ENCODE measurements at places on chromosomes 2 and 18. TPM values are rescaled to one million over a fixed set of nuclear protein-coding genes. Genes with fewer than 3 reads are reported as not detected.

DNA sequence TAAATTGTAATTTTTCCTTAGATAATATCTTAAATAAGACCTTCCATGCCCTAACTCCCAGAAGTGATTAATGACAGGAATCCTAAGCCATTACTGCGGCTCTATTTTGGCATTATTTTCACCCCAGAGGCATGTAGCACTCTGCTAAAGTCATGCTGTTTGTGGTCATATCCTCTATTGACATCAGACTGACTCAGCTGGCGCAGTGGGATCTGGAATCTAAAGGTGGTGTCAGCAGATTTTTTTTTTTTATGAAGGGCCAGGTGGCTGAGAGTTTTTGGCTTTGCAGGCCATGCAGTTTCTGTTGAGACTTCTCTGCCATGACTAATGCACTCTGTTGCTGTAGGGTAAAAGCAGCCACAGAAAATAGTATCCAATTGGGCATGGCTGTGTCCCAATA, 64.1 kb upstream of the ACVR1C start:
- H3K27me3 ChIP-seq: no peaks in the 10 kb centered on the region
- no peak for DNase-seq
- no peak overlapping the region for H3K27ac ChIP-seq
- H3K4me3 ChIP-seq: no peak overlapping the region
- no peaks in the 10 kb centered on the region for H3K36me3 ChIP-seq

The NT5C1B gene
- not detected for total RNA-seq

DNA sequence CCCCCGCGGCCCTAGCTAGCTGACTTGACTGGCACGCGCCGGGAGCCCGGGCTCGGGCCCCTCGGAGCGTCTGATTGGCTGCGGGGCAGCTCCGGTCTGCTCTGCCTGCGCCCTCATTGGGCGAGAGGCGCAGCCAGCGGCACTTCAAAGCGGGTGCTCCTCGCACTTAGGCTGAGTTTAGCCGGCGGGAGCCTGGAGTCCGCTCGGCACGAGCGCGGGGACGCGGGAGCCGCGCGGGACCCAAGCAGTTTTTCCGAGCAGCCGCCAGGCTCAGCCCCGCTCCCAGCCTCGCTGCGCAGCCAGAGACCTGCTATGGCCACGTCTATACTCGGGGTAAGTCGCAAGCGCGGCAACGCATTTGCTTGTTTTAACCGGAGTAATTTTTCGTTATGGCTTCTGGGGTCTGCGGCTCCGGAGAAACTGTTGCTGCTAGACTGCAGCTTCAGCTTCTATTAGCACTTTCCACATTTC, at the start of gene SP9:
Gene SP9 (plus strand): TSS at position 174 of the 471 bp plus-strand sequence. CDS start 139 bp downstream, at position 313.
- no peaks in the 10 kb centered on the region for H3K36me3 ChIP-seq
- H3K27me3 ChIP-seq: peaks cover 87% of the 10 kb centered on the region
- H3K4me1 ChIP-seq: peaks cover 37% of the 10 kb centered on the region
- peak; percentile 56 for DNase-seq
- peak within 1 kb of the TSS; percentile 59 for H3K4me3 ChIP-seq

GRCh38 chr2:53104263-53104662, 663.3 kb upstream of the CHAC2 start:
- no peaks in the 10 kb centered on the region for H3K27me3 ChIP-seq
- no peak overlapping the region for H3K4me3 ChIP-seq
- no peak overlapping the region for H3K27ac ChIP-seq
- H3K36me3 ChIP-seq: no peaks in the 10 kb centered on the region
- no peaks in the 10 kb centered on the region for H3K4me1 ChIP-seq

The AQP12A gene
- not detected for total RNA-seq

GRCh38 chr18:76233876-76234675, 261.0 kb downstream of the ZNF516 start:
- no peak for DNase-seq
- H3K27ac ChIP-seq: no peak overlapping the region
- H3K36me3 ChIP-seq: no peaks in the 10 kb centered on the region
- peaks cover 15% of the 10 kb centered on the region for H3K27me3 ChIP-seq

The LYPD6B gene
- total RNA-seq: not detected

- H3K4me3 ChIP-seq: no peak overlapping the region
- H3K27me3 ChIP-seq: peaks cover 59% of the 10 kb centered on the region
- no peak for DNase-seq
- no peak overlapping the region for H3K27ac ChIP-seq
Observed at GRCh38 chr2:1990724-1991123, 246.4 kb upstream of the PXDN start.

DNA sequence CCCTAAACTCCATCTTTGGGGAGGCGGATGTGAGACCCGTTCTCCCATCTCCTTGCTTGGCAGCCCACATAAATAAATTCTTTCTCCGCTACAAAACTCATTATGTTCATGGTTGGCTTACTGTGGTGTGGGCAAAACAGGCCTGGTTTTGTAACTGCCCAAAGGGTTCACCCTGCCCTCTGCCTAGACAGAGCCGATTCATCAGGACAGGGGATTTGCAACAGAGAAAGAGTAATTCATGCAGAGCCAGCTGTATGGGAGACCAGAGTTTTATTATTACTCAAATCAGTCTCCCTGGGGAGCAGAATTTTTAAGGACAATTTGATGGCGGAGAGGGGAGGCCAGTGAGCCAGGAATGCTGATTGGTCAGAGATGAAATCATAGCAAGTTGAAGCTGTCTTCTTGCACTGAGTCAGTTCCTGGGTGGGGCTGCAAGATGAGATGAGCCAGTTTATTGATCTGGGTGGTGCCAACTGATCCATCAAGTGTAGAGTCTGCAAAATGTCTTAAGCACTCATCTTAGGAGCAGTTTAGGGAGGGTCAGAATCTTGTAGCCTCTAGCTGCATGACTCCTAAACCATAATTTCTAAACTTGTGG, 8.4 kb upstream of the RNF125 start:
- H3K27me3 ChIP-seq: no peaks in the 10 kb centered on the region
- H3K36me3 ChIP-seq: no peaks in the 10 kb centered on the region
- H3K4me1 ChIP-seq: peaks cover 5% of the 10 kb centered on the region
- H3K27ac ChIP-seq: no peak overlapping the region
- no peak for DNase-seq

DNA sequence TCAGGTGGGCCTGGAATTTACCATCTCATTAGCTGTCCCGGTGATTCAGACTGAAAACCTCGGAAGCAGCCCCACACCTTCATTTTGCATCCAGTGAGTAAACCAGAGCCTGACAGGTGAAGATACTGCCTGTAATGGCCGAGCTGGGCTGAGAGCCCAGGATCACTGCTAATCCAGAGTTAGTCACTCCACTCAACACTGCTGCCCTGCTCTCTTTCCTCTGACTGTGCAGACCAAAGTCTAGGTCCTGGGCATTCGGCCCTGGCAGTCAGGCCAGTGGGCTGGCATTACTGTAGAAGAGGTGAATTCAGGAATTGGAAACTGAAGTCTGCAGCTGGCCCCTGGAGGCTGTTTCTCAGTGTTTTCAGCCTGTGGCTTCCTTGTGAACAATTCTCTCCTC, 44.3 kb downstream of the TMEM17 start:
- H3K36me3 ChIP-seq: no peaks in the 10 kb centered on the region
- no peak overlapping the region for H3K27ac ChIP-seq
- H3K27me3 ChIP-seq: peaks cover 6% of the 10 kb centered on the region
- H3K4me3 ChIP-seq: no peak overlapping the region
- H3K4me1 ChIP-seq: peaks cover 2% of the 10 kb centered on the region
- no peak for DNase-seq

GRCh38 chr18:36514778-36515177, 217.3 kb downstream of the FHOD3 start:
- H3K4me3 ChIP-seq: no peak overlapping the region
- H3K36me3 ChIP-seq: no peaks in the 10 kb centered on the region
- no peaks in the 10 kb centered on the region for H3K4me1 ChIP-seq
- no peak for DNase-seq
- no peak overlapping the region for H3K27ac ChIP-seq
- H3K27me3 ChIP-seq: peaks cover 10% of the 10 kb centered on the region
